ENCODE measurements at places on chromosomes 7 and 10. TPM values are rescaled to one million over a fixed set of nuclear protein-coding genes. Genes with fewer than 3 reads are reported as not detected.

Gene NKX1-2
- not detected for total RNA-seq

Gene CDK13
- total RNA-seq, result 174 TPM

Gene IKZF1
- 0.94 TPM for total RNA-seq

Gene PSMC2
- 104 TPM for total RNA-seq

Gene KIAA1549
- total RNA-seq, result 57.9 TPM
